ENCODE measurements at places on chromosomes 1 and 21. TPM values are rescaled to one million over a fixed set of nuclear protein-coding genes. Genes with fewer than 3 reads are reported as not detected.

PRRC2C gene
- 91.1 TPM for total RNA-seq

KIF26B gene
- total RNA-seq: 0.09 TPM

SIM2 gene
- total RNA-seq: 4.8 TPM

FMN2 gene
- 3.2 TPM for total RNA-seq

TMEM200B gene
- 0.05 TPM for total RNA-seq

BCAN gene
- not detected for total RNA-seq

STIL gene
- total RNA-seq: 10.9 TPM

COL6A2 gene
- 18.7 TPM for total RNA-seq

ECM1 gene
- total RNA-seq: 1.5 TPM

CKS1B gene
- 324 TPM for total RNA-seq

FCRL5 gene
- not detected for total RNA-seq

PYHIN1 gene
- total RNA-seq: not detected

RGS13 gene
- not detected for total RNA-seq

MCOLN2 gene
- total RNA-seq: 2.1 TPM

AMY1A gene
- total RNA-seq: not detected

LCE2B gene
- not detected for total RNA-seq

JAM2 gene
- 0.06 TPM for total RNA-seq

KRTAP13-2 gene
- not detected for total RNA-seq

All from A549 treated with dexamethasone at 1 μM for 4 hours (cell line).